ENCODE measurements at places on chromosomes 1 and 21. TPM values are rescaled to one million over a fixed set of nuclear protein-coding genes. Genes with fewer than 3 reads are reported as not detected.

GRCh38 chr1:94285031-94285654 is 47.8 kb upstream of the ARHGAP29 start:
- no peak overlapping the region for H3K27ac ChIP-seq
- H3K36me3 ChIP-seq: no peaks in the 10 kb centered on the region
- no peaks in the 10 kb centered on the region for H3K27me3 ChIP-seq
- no peak overlapping the region for H3K4me3 ChIP-seq
- no peak for DNase-seq

DNA sequence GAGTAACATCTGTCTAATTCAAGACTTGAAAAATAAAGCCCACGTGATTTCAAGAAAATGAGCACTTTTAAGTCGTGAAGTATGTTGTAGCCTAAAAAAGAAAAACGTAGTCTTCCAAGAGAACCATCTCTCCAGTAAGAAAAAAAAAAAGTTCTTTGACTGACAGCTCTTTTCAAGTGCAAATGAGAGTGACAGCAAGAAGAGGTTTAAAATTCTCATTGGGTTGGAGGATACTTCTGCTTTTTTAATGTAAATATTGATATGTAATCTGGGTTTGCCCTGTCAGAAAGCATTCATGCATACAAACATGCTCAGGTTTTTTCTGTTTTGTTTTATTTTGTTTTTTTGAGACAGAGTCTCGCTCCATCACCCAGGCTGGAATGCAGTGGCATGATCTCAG is 32.3 kb upstream of the PRDM2 start:
- no peak overlapping the region for H3K4me3 ChIP-seq
- no peaks in the 10 kb centered on the region for H3K27me3 ChIP-seq
- no peaks in the 10 kb centered on the region for H3K4me1 ChIP-seq
- H3K36me3 ChIP-seq: no peaks in the 10 kb centered on the region
- H3K27ac ChIP-seq: no peak overlapping the region
- no peak for DNase-seq

DNA sequence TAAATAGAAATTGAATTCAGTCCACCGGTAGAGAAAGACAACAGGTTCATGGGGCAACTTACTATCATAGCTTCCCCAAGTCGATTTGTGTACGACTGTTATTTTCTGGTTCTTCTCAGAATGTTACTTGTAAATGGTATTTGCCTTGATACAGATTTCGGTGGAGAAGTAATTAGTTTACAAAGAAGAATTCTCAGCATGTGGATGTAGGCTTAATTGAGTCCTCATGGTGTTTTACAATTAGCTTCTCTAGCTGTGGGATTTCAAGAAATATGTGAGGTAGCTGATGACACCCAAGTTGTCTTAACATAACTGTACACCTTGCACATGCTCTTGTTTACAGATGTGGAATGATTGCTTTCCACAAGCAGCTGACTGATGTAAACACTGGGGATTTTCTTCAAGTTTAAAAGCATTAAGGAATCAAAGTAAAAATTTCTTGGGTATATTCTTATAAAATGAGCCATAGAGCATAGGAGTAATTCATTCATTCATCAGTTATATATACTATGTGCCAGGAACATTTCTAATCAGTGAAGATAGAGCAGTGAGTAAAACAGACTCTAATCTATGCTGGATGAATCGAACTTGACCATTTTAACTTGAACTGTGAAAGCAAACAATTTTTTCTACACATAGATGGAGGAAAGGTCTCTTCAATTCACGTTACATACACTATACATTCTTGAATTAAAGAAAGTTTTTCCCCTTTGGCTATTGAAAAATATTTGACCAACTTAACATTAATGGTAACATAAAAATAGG is 1.4 kb downstream of the MACO1 start:
- peaks cover 22% of the 10 kb centered on the region for H3K4me1 ChIP-seq
- no peak for DNase-seq
- peak overlapping the region; percentile 81 for H3K27ac ChIP-seq

GRCh38 chr1:6501279-6501813 is 9.9 kb upstream of the PLEKHG5 start:
- H3K36me3 ChIP-seq: no peaks in the 10 kb centered on the region
- peak; percentile 29 for DNase-seq
- no peak overlapping the region for H3K27ac ChIP-seq
- H3K27me3 ChIP-seq: no peaks in the 10 kb centered on the region
- no peaks in the 10 kb centered on the region for H3K4me1 ChIP-seq

UTS2 gene
- polyA plus RNA-seq: 0.13 TPM

SLC5A9 gene
- polyA plus RNA-seq: not detected

DNA sequence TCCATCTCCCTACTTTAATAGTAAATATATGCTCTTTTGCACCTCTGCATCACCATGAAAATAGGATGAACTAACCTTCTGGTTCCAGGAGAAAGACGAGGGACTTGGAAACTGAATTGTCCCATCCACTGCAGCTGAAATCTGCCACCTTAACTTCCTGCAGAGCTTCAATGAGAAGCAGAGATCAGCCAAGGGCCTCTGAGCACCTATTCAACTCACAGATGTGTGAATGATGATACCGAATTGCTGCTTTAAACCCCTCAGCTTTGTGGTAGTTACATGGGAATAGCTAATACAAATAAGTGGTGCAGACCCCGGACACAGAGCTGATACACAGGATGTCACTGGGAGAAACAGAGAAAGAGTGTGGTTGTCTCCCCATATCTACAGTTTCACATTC is 616.8 kb downstream of the NCAM2 start:
- no peak for DNase-seq
- H3K4me3 ChIP-seq: no peak overlapping the region
- H3K36me3 ChIP-seq: no peaks in the 10 kb centered on the region
- no peaks in the 10 kb centered on the region for H3K27me3 ChIP-seq
- H3K27ac ChIP-seq: no peak overlapping the region
- H3K4me1 ChIP-seq: no peaks in the 10 kb centered on the region

DNA sequence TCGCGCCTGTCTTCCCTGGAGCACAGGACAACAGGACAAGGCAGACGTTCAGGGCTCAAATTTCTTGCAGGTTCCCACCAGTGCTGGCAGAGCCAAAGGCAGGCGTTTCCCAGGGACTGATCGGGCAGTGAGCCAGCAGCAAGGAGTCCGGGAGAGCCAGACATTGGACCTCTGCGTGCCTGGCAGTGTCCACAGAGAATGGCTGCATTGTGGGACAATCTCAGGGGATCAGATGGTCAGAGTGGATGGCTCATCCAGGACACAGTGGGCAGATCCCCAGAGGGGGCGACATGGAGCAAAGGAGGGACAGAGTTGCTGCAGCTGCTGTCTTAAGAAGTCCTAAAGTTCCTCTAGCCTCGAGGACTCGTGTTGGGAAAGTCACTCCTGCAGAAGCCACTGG is 4.6 kb downstream of the TMEM63A start:
- H3K27ac ChIP-seq: no peak overlapping the region
- no peaks in the 10 kb centered on the region for H3K27me3 ChIP-seq
- H3K36me3 ChIP-seq: peaks cover 6% of the 10 kb centered on the region
- peak; percentile 77 for DNase-seq
- H3K4me1 ChIP-seq: peaks cover 34% of the 10 kb centered on the region
- no peak overlapping the region for H3K4me3 ChIP-seq

DNA sequence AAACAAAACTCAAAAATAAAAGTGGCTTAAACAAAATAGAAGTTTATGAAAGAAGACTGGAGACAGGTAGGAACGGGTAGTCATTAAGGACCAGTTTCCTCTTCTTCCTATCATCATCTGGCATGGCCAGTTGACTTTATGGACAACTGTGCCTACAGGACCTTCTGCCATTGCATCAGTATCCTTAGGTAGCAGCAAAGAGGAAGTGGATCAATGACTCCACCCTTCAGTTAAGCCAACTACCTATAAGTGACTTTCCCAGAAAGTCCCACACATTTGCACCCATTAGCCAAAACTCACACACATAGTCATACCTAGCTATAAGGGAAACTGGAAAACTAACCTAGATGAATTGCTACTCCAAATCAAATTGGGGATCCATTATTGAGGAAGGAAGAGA is 51.7 kb downstream of the RASAL2 start:
- no peaks in the 10 kb centered on the region for H3K36me3 ChIP-seq
- DNase-seq: no peak
- H3K4me3 ChIP-seq: no peak overlapping the region
- H3K27me3 ChIP-seq: no peaks in the 10 kb centered on the region

GRCh38 chr1:11788549-11789053 is 17.2 kb downstream of the MTHFR start:
- H3K4me3 ChIP-seq: no peak overlapping the region
- peaks cover 18% of the 10 kb centered on the region for H3K4me1 ChIP-seq
- H3K27ac ChIP-seq: no peak overlapping the region
- H3K27me3 ChIP-seq: no peaks in the 10 kb centered on the region
- DNase-seq: no peak
- H3K36me3 ChIP-seq: no peaks in the 10 kb centered on the region

MYOM3 gene
- 0.05 TPM for polyA plus RNA-seq

KCNJ9 gene
- 0.05 TPM for polyA plus RNA-seq

MAP3K7CL gene
- 2.3 TPM for polyA plus RNA-seq

TRAF3IP3 gene
- polyA plus RNA-seq: 0.31 TPM

GRCh38 chr1:51915951-51916350 is 37.4 kb upstream of the NRDC start:
- H3K4me3 ChIP-seq: no peak overlapping the region
- H3K4me1 ChIP-seq: peaks cover 33% of the 10 kb centered on the region
- H3K27me3 ChIP-seq: no peaks in the 10 kb centered on the region
- H3K36me3 ChIP-seq: no peaks in the 10 kb centered on the region

GRCh38 chr1:212967801-212968200 is 17.5 kb downstream of the VASH2 start:
- H3K36me3 ChIP-seq: no peaks in the 10 kb centered on the region
- H3K4me1 ChIP-seq: no peaks in the 10 kb centered on the region
- no peaks in the 10 kb centered on the region for H3K27me3 ChIP-seq
- no peak overlapping the region for H3K27ac ChIP-seq
- H3K4me3 ChIP-seq: no peak overlapping the region

- no peaks in the 10 kb centered on the region for H3K36me3 ChIP-seq
- DNase-seq: no peak
- peaks cover 12% of the 10 kb centered on the region for H3K27me3 ChIP-seq
- H3K27ac ChIP-seq: no peak overlapping the region
- no peaks in the 10 kb centered on the region for H3K4me1 ChIP-seq
- H3K4me3 ChIP-seq: no peak overlapping the region
Measured at GRCh38 chr1:62299426-62300200, 19.6 kb downstream of the KANK4 start.

- H3K4me3 ChIP-seq: no peak overlapping the region
- DNase-seq: no peak
- no peaks in the 10 kb centered on the region for H3K36me3 ChIP-seq
- no peaks in the 10 kb centered on the region for H3K4me1 ChIP-seq
- no peaks in the 10 kb centered on the region for H3K27me3 ChIP-seq
Measured at GRCh38 chr1:24373044-24373443, 40.5 kb downstream of the STPG1 start.

L1TD1 gene
- not detected for polyA plus RNA-seq

GRCh38 chr1:182329471-182329870 is 62.1 kb downstream of the GLUL start:
- H3K4me1 ChIP-seq: no peaks in the 10 kb centered on the region
- no peak for DNase-seq
- no peak overlapping the region for H3K27ac ChIP-seq
- no peaks in the 10 kb centered on the region for H3K36me3 ChIP-seq
- H3K27me3 ChIP-seq: no peaks in the 10 kb centered on the region

SERINC2 gene
- polyA plus RNA-seq: 15.5 TPM

ARHGEF10L gene
- polyA plus RNA-seq: 12.6 TPM

MTARC1 gene
- polyA plus RNA-seq: 5.4 TPM

Data from SK-N-SH (cell line).